ENCODE measurements at places on chromosomes 5 and 9.

- no peak for DNase-seq
Observed at GRCh38 chr5:136726506-136726905, 361.2 kb upstream of the TRPC7 start.

GRCh38 chr5:41346609-41347008 is 133.3 kb upstream of the C6 start:
- no peak for DNase-seq

GRCh38 chr5:150497989-150498317 is 10.0 kb upstream of the NDST1 start:
- DNase-seq: no peak

DNA sequence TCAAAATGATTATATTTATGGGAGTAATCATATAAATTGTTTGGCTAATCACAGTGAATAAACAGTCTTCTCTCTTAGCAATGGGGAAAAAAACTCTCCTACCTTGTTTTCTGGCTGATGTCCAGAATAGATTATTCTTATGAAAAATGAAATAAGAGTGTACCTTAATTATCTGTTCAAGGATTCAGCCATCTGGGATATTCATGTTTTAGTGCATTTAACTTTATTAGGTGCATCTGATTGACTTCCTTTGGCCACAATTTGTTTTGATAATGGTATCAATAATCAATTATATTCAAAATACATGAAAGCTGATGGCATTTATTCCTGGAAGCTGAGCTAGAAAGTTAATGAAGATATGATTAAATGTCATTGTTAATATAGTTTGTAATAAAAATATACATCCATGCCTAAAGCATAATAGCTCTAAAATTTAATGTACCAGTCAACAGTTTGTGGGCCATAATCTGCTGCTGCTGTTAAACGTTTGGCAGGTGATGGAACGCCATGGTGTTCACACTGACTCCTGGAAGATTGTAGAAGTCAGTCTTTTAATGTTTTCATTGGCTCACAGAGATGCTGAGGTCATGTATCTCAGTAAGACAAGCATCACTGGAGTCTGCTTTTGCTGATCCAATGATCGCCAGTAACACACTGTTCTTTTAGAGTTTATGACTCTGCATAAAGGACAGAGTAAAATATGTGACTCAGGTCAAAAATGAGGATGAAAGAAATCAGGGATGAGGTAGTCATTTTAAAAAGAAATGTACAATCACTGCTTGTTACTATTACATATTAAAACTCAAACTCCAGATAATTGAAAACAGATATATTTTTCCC is 105.8 kb downstream of the ISL1 start:
- DNase-seq: no peak

DNA sequence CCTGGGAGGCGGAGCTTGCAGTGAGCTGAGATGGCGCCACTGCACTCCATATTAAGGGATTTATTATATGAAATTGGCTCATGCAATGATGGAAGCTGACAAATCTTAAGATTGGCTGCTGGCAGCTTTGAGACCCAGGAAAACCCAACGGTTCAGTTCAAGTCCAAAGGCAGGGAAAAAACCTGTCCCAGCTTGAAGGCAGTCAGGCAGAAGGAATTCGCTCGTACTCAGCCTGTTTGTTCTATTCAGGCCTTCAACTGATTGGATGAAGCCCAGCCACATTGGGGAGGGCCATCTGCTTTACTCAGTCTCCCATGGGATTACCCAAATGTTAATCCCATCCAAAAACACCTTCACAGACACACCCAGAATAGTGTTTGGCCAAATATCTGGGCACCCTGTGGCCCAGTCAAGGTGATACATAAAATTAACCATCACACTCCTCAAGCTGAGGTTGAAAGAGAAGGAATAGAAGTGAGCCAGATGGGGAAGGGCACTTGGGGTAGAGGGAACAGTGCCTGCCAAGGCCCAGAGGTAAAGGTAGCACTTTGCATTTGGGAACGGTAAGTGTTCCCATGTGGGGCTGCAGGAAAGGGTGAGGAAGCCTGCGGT is 8.5 kb upstream of the ORM1 start:
- no peak for DNase-seq

DNA sequence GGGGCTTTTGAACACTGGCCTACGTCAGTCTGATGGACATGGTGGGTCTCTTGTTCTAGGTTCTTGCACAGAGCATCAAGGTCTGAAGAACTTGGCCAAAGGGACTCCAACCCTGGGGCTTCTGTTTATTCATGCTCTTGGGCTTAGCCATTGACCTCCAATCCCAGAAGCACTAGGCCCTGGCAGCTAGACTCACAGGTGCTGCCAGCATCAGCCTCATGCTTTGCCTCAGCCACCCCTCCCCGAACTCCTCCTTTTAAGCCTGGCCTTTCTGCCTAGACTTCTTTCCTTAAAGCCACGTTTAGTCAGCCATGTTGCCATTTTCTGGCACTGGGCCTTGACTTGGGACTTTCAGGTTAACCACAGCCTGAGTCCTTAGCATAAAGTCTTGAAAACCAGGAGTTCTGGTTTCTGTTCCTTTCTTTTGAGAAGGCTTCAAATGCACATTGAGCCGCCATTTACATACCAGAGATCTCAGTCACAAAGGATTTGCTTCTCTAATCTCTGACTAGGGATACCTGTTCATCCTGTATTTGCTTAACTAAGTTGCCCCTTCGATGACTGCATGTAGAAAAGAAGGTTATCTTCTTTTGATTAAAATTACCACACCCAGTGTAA is 54.7 kb downstream of the ANGPTL2 start:
- DNase-seq: no peak

- no peak for DNase-seq
Observed at GRCh38 chr5:156356238-156356637, 29.3 kb downstream of the SGCD start.

GRCh38 chr5:169011009-169011408 is 289.9 kb downstream of the SLIT3 start:
- no peak for DNase-seq

- DNase-seq: no peak
Observed at GRCh38 chr5:132953710-132954109, 9.7 kb downstream of the AFF4 start.

DNA sequence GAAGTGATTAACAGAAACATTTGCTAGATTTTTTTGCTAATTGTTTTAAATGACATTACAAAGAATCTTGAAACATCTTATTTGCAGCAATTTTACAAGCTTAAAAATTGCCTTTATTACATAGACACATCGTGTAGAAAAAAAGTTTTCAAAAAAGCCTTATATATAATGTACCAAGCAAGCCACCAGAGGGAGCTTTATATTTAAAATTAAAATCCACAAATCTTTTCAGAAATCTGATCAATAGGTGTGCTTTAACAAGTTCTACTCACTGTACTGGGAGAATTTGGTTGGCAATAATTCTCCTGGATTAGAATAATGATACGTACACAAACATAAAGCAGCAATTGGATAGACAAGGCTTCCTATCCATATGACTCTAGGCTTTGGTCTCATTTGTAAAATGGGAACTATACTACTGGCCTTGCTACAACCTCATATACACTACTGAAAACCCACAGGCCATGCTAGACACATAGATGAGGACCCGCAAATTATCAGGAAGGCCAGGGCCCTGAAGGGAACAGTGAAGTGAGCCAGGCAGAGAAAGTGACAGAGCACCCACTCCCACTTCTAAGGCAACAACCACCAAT is 4.8 kb downstream of the PSMB7 start:
- DNase-seq: no peak
